ENCODE measurements at places on chromosomes 7 and 10.
A peak's percentile ranks its signal among the peaks of the same experiment; 100 is the strongest.

DNA sequence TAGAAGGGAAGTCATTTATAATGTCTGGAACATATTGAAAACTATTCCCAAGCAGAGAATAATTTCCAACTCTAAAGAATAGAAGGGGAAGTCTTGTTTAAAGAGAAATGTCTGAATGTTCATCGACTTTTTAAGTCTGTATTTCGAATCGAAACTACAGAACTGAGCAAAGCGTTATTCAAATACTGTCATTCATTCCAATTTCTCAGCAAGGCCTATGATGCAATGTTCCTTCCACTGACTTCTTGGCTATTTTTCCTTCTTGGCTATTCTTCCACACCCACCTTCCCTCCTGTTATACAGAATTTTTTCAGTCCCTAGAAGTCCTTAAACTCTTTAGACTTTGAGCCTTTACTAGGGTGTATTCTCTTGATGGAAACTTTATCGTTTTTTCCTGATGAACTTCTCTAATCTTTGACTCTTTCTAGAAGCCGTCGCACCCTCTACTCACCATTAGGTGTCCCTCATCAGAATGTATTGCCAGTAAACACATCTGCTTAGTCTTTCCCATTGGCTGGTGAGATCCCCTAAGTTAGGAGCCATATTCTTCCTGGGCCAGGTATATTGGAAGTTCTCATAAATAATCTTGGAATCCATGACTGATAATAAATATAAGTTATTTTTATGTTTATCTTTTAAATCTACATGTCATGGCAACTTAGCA lies 235.7 kb upstream of the CCDC6 start:
- DNase-seq: no peak

DNA sequence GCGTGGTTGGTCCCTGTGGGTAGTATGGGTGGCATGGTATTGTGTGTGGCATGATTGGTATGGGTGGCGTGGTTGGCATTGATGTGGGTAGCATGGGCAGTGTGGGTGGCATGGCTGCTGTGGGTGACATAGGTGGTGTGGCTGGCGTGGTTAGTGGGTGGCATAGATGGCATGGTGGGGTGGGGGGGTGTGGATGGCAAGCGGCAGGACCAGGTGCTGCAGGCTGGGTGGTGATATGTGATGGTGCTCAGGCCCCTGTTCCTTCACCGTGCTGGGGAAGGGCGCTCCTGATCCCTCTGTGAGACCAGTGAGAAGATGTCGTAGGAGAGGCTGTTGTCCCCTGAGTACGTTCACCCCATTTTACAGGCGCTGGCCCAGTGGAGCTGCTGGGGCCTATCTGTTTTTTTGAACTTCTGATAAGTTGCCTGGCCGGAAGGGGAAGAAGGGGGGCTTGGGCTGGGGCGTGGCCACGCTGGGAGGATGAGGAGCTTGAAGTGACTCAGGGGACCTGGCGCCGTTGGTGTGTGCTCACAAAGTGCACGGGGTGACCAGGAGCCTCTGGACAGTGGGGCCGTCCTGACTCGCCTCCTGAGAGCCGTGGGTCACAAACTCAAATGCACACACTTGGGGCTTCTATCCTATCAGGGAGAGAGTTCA lies 17.5 kb downstream of the INPP5A start:
- no peak for DNase-seq

DNA sequence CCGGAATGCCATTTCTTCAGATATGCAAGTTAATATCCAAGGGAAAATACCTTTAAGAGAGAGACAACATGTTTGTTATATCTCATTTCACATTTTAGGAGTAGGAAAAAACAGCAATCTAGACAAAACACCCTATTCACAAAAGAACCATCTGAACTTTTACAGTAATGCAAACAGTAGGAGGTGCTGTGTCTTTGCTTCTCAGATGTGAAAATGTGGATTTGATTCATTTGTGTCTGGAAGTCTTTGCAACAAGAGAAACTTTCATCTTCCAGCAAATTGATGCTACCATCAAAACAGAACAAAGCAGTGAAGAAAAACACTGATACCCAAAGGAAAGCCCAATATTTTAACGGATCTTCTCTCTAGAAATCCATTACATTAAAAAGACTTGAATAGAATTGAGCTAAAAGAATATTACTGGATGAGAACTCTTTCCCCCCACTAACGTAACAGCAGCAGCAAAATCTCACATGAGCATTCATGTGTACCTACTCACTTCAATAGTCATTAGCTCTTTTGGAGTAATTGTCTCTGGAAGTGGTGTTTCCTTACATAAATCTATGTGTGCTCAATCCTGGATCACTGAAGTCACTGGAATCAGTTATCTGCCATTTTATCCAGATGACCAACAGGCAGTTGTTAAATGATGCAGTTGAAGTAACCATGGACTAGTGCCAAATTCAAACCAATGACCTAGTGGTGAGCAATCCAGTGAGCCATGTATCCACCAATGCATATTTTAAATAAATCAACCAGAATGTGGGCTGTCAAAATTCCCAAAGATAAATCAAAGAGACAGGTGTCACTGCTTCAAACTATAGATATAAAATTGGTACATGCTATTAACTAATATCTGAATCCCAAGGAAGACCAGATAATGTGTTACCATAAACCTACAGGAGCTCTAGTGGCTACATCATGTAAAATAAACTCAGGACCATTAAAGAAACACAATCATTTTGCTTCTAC lies 1.8 kb downstream of the SEMA3C start:
- peak; percentile 47 for DNase-seq

DNA sequence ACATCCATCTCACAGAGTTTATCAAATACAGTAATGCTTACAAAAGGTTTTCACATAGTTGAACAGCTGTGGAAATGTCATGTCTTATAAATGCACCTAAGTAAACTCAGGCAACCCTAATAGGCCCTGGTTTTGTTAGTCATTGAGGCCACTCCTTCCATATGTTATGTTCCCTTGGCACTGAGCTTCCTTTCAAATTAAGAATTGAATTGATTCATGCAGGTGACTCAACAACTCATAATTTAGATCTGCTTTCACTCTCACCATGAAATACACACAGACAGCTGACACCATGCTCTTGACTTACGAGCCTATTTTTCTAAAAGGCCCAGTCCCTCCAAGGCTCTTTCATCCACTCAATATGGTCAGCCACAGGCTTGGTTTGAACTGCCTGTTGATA lies 476.9 kb downstream of the KCNMA1 start:
- peak; percentile 42 for DNase-seq

DNA sequence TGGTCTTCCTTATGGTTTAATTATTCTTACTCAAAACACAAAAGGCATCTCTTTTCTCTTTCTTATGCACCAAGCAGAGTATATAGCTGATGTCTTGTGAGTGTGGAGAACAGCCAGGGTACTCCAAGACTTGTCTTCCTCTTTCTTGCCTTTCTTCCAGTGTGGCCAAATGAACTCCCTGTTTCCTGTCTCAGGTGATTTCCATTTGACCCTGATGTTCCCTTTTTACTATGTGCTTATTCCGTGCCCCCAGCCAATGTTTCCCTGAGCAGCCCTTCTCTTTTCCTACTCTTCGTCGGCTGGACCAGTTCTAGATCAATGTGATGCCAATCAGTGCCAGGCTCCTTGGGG lies 12.6 kb downstream of the OR9A4 start:
- DNase-seq: no peak

DNA sequence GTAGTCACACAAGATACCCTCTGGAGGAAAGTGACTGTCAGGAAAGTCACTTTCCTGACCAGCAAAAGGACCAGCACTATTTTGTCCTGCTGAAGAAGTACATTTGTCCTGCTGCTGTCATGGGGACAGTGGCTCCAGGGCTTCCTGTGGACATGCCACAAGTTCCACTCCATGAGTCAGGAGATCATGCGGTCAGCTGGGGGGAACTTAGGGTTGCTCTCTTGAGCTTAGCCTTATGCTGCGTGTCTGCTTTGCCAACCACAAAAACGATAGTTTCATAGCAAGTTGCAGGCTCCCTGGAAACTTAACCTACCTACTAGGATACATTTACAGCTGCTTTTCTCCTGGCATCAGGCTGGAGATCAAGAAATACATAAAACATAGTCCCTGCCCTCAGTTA lies 19.8 kb upstream of the ALOX5 start:
- DNase-seq: peak; percentile 29

GRCh38 chr10:79399223-79399831 lies 46.1 kb downstream of the ZCCHC24 start:
- peak; percentile 95 for DNase-seq

- DNase-seq: no peak
Measured at GRCh38 chr10:60916025-60916424, 28.0 kb downstream of the RHOBTB1 start.

DNA sequence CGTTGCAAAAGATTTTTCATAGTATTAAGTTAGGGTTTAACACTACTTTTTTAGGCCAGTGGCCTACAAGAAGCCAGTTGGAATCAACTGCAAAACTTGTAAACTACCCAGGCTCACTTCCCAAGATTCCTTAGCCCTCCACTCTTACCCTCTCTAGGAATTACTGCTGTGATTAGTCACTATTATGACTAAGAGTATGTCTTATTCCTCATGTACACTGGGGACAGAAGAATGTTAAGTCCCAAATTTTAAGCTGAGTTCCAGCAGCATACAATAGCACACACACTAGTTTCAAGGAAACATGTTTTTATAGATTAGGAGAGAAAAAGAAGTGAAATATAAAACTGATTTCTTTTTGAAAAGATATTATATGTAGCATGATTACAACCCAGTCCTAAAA lies 42.8 kb downstream of the FBXL13 start:
- DNase-seq: peak; percentile 43

GRCh38 chr10:133565441-133566294 lies at the start of gene SYCE1:
Gene SYCE1 (minus strand): TSS chr10:133565583. CDS start chr10:133565529, 54 bp downstream.
- DNase-seq: peak; percentile 39

- DNase-seq: no peak
Measured at GRCh38 chr7:35430547-35431153, 176.8 kb upstream of the TBX20 start.

DNA sequence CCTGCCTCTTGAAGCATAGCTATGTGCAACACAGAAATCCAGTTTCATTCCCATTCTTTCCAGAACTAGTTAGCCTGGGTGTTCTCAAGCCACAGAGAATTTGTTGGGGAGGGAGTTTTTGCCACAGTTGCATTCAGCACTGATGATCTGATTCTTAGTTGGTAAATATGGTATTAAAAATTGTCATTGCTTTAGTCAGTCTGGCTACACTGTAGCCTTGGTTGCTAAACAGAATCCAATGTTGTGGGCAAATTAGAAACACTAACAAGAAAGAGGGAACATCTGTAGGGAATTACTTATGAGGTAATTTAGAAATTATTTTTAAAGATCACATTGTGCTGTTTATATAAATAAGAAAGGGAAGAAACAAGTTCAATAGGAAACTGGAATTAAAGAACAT lies 57.0 kb upstream of the CC2D2B start:
- no peak for DNase-seq

DNA sequence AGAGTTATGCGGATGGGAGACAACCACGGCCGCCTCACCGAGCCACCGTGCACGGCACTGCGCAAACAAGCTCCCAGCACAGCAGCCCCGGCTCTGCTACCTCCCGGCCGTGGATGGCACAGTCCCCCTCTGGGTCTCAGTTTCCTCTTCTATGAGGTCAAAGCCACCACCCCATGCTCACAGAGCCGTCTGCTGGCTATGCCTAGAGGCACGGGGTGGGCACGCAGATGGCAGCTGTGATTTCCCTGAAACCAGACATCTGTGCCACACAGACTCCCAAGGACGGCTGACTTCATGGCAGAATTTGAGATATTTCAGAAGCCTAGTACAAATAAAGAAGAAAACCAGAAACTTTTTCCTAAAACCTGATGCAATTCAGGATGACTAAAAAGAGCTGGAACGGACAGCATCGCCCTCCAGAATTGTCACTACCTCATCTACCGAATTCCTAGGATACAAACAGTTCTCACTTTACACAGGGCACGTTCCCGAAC lies 73.2 kb downstream of the AMZ1 start:
- no peak for DNase-seq

DNA sequence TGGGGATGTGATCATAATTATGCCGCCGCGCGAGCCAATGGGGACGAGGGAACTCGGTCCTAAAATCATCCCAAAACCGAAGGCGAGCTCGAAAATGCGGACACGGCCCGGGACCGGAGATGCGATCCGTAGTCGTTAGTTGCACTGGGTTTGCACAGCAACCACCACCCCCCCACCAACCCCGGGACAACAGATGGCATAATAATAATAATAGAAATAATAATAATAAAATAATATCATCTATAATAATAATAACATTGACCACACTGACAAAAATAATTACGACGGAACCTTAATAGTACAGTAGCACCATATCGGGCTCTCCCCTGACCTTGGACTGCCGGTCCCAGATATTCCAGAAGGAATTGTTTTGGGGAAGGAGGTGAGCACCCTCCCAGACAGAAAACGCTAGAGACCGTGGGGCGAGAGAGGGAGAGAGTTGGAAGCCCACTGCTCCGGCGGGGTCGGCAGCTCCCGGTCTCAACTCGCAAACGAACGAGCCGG lies 1.1 kb upstream of the EMX2 start:
- no peak for DNase-seq

DNA sequence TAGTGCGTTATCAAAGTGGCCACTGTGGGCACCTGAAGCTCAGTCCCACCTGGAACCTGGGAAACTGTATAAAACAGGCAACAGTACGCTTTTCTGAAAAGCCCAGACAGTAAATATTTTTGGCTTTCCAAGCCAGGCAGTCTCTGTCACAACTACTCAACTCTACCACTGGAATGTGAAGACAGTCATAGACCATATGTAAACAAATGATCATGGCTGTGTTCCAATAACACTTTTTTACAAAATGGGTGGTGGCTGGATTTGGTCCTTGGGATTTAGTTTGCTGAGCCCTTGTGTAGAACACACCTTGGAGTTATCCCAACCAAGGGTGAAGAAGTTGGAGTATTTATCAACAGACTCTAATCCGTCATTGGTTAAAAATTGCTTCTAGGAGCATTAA lies 259.9 kb downstream of the SKIDA1 start:
- DNase-seq: no peak

GRCh38 chr7:76262683-76263402 lies 39.6 kb upstream of the HSPB1 start:
- DNase-seq: peak; percentile 79

DNA sequence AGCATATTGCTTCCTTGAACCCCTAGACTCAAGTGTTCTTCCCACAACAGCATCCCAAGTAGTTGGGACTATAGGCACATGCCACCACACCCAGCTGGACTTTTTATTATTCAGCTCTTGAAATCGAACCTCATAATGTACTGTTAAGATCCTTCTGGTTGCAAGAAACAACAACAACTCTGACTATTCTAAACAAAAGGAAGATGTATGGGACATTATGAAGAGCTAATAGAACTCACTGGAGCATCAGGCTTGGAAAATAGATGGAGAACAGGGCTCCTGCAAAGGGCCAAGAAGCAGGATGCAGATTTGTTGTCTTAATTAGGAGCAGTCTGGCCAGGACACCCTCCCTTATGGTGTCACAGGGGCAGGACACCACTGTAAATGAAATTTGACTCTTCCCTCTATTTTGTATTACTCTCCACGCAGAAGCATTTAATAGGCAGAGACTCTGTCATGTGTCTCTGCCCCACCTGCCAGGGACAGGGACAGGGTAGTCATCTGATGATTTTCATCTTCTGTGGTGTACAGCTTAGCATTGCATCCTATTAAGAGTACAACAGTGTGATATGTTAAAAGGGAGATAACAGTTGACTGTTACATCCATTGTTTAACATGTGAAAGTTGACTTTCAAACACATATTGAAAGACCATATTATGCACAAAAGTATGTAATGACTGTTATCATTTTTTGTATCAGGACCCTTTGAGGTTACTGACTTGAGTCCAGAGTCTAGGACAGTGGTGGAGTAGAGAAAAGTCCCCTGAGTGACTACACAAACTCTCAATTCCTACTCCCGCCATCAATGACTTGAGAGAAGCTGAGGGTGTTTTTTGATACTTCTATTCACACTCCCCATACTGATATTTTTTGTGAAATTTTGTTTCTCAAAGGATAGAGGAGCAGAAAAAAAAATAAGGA lies 157.3 kb downstream of the LRRC4 start:
- no peak for DNase-seq
